ENCODE measurements at places on chromosomes 2 and 18. TPM values are rescaled to one million over a fixed set of nuclear protein-coding genes. Genes with fewer than 3 reads are reported as not detected.

GRCh38 chr18:67359873-67360838 lies 156.4 kb downstream of the DSEL start:
- DNase-seq, result peak; percentile 69

DNA sequence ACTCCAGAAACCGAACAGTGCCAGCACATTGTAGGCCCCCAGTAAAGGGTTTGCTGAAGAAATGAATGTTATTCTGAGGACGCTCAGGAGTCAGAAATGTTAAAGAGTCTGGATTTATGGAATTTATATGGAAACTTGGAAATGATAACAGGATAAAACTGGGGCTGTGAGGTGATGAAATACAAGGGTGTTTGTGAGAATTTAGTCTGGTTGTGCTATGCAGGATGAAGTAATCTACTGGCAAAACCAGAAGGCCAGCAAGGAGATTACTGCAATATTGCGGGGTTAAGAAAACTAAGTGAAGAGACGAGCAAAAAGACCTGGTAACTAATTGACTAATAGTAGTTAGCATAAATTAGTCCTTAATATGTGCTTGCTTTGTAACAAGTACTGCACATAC lies 467.8 kb downstream of the ZEB2 start:
- DNase-seq, result no peak

DNA sequence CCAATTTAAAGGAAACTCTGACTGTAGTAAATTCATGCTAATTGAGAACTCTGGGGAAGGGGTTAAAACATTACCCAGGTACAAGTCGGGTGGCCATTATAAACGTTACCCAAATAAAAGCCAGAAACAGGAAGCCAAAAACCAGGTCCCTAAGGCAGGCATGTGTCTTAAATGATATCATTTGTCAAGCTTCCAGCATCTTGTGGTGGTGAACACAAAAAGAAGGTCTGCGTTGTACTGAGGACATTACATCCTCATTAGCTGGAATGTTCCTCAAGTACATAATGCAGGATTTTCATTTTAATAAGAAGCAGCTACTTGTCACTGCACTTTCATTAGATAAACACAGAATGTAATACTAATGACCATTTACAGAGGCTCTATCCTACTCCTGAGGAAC lies 10.9 kb downstream of the PTGR3 start:
- no peak for DNase-seq

BMP10 gene
- not detected for total RNA-seq

Data from NCI-H460 (cell line).